Stimulated activated CD8-positive, alpha-beta memory T cell treated with anti-CD3 and anti-CD28 coated beads, Interleukin-7, amount 100 ng/mL, for 1 hour (primary cell): ENCODE measurements at places on chromosomes 11 and 22.

DNA sequence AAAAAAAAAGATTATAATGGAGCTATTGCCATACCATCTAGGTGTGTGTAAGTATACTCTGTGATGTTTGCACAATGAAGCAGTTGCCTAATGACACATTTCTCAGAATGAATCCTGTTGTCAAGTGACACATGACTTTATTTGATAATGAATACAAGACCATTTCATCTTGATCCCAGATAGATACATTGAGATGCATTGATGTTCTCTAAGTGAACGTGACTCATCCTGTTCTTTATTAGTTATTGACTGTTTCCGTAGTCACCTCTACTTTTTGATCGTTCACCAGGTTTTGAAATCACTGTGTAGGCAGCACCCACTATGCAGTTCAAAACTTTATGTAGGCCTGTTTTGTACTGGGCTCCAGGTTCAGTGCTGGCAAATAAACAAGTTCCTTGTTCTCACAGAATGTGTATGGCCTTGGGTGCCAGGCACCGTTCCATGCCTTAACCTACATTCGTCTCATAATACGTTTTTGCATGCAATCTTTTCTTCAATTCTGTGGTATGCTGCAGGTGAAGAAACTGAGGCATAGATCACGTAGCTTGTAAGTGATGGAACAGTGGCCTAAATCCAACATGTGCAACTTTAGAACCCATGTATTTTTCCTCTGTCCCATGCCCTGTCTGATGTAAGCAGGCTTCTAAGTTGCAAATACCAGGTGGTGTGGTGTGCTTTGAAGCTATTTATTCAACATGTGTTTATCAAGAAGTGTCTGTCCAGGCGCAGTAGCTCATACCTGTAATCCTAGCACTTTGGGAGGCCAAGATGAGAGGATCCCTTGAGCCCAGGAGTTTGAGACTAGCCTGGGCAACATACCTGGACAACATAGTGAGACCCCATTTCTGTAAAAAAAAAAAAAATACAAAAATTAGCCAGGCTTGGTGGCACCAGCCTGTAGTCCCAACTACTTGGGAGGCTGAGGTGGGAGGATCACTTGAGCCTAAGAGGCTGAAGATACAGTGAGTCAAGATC, 10.4 kb downstream of the SREBF2 start:
- no peak for DNase-seq

GRCh38 chr11:100890789-100891188, 203.7 kb downstream of the ARHGAP42 start:
- DNase-seq, result no peak

- no peak for DNase-seq
Measured at GRCh38 chr11:129999407-129999806, 3.2 kb downstream of the PRDM10 start.

GRCh38 chr11:118921121-118921928, 4.4 kb downstream of the BCL9L start:
- DNase-seq, result no peak

DNA sequence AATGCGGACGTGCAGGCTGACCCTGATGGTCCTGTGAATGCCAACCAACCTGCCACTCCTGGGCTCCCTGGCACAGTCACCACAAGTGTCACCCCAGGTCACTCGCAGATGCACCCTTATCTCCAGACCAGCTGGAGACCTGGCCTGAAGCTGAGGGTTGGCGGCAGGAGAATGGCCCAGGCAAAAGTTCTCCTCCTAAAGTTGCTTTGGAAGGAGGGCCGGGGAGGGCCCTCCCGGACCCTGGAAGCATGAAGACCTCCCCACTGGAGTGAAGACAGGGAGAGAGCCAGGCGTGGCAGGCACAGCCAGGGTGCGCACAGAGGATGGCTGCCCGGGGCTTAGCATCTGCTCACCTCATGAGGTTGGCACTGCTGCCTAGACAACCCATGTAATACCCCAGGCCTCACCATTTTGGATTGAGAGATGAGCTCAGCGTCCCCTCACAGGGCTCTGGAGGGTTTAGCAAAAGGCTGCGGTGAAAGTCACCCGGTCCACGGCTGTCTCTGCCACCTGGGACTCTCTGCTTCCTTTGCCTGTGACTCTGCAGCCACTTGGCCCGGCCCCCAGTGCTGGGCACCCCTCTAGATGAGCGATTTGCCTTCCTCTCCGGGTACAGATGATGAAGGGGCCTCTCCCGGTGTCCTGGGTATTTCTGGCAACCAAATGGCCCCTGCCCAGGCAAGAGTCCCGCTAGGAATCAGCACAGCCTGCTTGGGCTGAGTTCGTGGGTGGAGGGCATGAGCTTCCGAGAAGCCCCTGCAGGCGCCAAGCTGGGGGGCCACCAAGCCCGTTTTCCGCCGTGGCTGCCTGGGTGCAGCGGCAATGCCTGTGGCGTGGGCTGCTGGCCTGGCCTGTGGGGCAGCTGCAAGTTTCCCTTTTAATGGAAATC, 48.3 kb upstream of the SEPTIN5 start:
- no peak for DNase-seq

- DNase-seq, result no peak
Measured at GRCh38 chr22:43500792-43501785, 89.3 kb downstream of the MPPED1 start.

GRCh38 chr11:57322256-57323166, 2.2 kb downstream of the TNKS1BP1 start:
- DNase-seq, result no peak

DNA sequence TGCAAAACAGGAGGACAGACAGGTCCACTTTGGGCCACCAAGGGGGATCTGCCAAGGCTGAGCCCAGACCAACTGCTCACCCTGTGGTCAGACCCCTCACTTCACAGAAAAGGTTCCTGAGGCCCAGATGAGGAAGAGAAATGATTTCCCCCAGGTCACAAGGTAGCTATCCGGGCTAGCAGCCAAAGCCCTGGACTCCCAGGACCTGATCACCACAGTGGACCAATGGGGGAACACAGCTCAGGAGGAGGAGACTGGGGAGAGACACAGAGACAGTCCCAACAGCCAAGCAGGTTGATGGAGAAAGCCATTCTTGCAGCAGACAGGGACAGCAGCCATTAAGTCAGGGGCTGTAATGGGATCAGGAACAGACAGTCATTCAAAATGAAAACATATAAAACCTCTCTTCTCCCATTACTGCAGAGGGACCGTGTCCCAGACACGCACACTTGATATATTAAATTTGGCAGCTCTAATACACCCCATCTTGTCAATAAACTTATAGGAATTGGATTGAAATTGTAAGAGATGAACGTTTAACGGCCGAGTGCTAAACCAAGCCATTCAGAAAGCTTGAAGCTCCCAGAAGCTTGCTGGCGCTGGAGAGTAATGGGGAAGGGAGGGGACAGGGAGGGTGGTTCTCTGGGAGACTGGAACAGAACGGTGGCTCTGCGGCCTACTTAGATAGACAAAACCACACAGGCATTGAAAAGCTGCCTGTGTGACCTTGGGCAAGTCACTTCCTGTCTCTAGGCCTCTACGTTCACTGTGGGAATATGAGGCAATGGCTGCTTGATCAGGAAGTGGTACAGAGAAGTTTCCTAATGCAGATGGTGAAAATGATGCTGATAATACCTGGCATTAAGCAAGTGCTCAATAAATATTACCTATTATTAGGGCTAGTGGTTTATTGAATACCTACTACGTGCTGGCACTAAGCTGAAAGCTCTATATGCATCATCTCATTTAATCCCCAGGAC, 16.0 kb downstream of the ZMAT5 start:
- DNase-seq, result no peak

GRCh38 chr11:108117746-108118371, 3.5 kb upstream of the ACAT1 start:
- DNase-seq, result no peak

DNA sequence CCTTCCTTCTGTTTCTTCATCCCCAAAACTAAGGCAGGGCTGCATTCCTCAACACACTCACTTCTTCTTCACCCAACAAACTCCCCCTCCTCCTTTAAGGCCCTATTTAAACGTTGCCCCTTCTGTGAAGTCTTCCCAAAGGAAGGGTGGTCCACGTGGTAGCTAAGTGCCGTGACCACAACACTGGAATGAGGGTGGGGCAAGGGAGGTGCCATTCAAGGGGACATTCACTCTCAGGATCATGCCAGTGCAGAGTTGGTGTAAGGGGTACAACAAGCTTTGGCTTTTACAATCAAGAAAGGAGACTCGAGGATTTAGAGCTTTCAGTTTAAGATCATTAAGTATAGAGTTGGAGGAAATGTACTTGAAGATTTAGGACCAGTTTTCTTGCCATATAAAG, 8.0 kb upstream of the MS4A10 start:
- DNase-seq, result no peak

DNA sequence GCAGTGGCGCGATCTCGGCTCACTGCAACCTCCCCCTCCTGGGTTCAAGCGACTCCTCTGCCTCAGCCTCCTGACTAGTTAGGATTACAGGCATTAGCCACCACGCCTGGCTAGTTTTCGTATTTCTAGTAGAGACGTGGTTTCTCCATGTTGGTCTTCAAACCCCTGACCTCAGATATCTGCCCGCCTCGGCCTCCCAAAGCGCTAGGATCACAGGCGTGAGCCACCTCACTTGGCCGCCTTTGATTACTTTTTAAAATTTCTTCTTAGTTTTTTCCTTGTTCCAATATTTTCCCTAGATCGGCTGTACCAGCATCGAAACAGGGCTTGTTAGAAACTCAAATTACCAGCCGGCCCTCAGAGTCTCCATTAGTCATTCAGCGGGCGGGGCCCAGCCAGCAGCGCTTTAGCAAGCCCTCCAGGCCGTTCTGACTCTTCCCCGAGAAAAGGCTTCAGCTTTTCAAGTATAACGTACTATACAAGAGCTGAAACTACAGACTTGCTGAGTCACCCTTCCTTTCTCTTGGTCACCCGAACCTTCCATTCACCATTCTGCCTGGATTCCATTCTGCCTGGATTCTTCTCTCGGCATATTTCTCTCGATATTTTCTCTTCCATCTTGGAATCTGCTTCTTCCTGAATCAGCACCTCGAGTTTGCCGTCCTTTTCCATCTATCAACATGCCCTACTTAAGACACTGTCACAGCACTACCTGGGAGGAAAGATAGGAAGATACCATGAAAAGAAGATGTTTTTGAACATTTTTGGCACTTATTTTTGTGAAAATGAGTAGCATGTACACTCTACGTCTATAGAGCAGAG, 6.7 kb upstream of the CAPRIN1 start:
- no peak for DNase-seq

DNA sequence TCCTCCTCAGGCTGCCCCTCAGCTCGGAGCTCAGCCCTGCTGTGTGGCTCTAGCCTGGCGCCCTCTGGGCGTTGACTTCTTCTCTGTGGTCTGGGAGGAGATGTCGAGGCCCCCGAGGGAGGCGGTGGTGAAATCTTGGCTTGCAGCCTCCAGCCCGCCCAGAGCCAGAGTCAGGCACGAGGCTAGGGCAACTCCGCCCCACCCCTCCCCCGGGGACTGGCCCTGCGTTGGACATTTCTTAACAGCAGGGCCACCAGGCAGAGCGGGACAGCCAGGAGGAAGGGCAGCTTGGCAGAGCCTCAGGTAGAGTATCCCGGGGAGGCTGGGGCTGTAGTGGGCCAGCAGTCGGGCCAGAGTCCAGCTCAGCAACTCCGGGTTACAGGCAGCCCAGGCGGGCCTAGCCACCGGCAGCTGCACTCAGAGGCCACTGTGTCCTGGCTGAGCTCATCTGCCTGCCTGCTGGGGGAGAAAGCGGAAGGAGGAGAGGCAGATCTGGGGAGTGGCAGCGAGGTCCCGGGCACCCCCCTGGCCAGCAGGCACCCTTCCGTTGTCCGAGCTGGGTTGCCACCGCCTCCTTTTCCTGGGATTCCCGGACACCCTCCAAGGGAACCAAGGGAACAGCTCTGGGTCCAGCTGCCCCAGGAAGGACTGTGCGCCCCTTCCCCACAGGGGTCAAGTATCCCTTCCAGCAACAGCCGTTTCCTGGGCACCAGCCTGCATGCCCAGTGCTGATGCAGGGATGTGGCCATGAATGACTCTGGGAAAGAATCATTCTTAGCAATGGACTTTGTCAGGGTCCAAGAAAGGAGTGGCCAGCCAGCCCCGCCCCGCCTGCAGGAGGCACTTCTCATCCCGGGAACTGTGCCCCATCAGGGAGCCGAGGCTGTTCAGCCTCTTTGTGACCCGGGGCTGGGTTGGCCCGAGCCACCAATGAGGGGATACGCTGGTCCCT, at the start of gene ALDH3B1:
TSS of gene ALDH3B1 (plus strand) at position 238 of the 952 bp plus-strand sequence. CDS start 4,971 bp downstream, outside the sequence.
- no peak for DNase-seq

- no peak for DNase-seq
Measured at GRCh38 chr11:70250876-70251658, 19.4 kb upstream of the PPFIA1 start.

GRCh38 chr22:34997633-34998299, 68.2 kb upstream of the ISX start:
- DNase-seq, result no peak

DNA sequence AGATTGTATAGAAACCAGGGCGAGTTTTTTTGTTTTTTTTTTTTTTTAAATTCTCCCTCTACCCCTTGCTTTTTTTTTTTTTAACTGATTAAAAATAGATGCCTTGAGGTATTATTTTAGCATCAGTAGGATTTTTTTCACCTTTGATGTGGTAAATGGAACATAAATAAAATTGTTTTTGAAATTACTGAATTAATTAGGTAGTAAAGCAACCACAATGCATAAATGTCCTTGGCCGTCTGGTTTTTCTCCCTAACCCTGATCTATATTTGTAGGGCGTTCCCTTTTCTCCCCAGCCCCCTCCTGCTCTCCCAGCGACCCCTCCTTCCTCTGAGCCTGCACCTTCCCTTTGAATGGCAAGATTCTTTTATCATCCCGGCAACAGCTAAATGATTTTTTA, 107.8 kb downstream of the ZBTB16 start:
- no peak for DNase-seq

DNA sequence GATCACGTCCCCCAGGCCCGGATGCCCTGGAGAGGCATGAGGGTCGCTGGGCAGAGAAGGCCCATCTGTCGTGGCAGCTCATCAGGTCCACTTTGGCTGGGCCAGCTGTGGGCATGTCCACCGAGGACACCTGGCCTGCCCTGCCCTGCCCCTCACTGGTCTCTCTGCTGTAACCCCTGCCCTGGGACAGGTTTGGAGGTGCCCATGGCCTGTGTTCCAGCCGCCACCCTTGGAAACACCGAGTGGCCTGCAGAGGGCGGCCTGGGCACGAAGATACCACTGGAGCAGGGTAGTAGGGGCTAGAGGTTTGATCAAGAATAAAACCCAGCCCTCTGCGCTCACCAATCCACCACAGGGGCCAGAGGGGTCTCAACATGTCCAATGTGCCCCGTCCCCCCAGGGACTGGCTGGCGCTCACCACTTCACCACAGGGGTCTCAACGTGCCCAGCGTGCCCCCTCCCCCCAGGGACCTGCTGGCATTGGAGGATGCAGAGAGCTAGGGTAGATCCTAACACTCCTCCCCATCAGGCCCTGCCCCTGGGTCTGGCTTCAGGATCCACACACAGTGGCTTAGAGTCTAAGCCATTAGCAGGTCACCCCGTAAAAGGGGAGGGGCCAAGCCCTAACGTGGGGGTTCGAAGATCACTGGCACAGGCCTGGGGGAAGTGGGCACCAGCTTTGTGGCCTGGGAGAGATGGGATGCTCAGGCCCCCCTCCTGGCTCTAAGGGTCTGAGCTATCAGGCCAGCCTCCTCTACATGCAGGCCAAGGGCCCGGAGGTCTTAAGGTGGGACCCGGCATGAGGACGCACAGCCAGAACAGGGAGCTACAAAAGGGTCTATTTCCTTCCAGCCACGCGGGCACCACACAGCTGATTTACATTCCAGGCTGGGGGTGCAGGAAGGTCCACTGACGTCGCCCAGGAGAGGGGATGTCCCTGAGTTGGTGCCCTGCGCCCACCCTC, 1.3 kb upstream of the HDAC10 start:
- peak; percentile 39 for DNase-seq
